Stimulated activated naive CD8-positive, alpha-beta T cell treated with anti-CD3 and anti-CD28 coated beads, Interleukin-15, Interleukin-2, amounts not matched to agents 100 U/mL and 50 U/mL, for 24 hours (primary cell): ENCODE measurements at places on chromosomes 7 and 10.

DNA sequence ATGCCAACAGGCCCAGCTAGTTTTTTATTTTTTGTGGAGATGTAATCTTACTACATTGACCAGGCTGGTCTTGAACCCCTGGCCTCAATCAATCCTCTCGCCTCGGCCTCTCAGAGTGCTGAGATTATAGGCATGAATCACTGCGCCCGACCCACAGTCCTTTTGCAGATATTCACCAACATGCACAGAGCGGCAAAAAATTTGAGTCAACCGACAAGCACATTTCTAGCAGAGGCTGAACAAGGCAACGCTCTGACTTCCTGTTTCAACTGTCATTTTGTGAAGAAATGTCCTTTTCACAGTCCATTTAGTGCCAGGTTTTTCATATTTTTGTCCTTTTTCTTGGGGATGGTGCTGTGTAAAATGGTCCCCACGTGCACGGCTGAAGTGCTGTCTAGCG is 71.1 kb upstream of the KAT6B start:
- no peak for DNase-seq

GRCh38 chr10:24893127-24893526 is 59.3 kb downstream of the PRTFDC1 start:
- DNase-seq: no peak

DNA sequence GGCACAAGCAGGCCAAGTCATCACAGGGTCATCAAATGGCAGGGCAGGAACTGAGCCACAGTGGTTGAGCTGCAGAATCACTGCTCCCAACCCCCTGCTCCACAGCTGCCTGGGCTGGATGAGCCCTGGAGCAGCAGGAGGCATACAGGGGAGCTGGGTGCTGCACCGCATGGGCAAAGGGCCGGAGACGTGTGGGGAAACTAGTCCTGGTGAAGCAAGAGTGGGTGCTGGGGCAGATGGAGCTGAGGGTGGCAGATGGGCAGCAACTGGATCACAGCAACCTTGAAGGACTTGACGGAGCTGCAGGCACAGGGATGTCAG is 16.0 kb upstream of the VOPP1 start:
- DNase-seq: no peak

DNA sequence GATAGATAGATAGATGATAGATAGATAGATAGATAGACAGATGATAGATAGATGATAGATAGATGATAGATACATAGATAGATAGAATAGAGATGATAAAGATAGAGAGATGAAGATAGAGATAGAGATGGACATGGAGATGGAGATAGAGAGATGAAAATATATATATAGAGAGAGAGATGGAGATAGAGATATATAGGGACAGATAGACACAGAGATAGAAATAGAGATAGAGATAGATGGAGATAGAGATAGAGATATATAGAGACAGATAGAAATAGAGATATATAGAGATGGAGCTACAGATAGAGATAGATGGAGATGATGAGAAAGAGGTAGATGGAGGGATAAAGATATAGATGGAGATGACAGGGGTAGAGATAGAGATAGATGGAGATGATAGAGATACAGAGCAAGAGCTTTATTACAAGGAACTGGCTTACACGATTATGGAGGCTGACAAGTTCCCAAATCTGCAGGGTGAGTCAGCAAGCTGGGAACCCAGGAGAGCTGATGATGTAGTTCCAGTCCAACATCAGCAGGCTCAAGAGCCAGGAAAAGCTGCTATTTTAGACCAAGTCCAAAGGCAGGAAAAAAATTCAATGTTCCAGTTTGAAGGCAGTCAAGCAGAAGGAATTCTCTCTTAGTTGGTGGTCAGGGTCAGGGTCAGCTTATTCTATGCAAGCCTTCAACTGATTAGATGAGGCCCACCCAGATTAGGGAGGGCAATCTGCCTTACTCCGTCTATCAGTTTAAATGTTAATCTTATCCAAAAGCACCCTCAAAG is 37.1 kb downstream of the CAV1 start:
- no peak for DNase-seq

GRCh38 chr7:130379921-130380860 is at the start of gene CPA1:
TSS of gene CPA1 (plus strand) at chr7:130380494. CDS start at chr7:130380521, 27 bp downstream.
- DNase-seq: no peak

GRCh38 chr10:85720931-85721590 is 645.5 kb downstream of the GRID1 start:
- DNase-seq: no peak

DNA sequence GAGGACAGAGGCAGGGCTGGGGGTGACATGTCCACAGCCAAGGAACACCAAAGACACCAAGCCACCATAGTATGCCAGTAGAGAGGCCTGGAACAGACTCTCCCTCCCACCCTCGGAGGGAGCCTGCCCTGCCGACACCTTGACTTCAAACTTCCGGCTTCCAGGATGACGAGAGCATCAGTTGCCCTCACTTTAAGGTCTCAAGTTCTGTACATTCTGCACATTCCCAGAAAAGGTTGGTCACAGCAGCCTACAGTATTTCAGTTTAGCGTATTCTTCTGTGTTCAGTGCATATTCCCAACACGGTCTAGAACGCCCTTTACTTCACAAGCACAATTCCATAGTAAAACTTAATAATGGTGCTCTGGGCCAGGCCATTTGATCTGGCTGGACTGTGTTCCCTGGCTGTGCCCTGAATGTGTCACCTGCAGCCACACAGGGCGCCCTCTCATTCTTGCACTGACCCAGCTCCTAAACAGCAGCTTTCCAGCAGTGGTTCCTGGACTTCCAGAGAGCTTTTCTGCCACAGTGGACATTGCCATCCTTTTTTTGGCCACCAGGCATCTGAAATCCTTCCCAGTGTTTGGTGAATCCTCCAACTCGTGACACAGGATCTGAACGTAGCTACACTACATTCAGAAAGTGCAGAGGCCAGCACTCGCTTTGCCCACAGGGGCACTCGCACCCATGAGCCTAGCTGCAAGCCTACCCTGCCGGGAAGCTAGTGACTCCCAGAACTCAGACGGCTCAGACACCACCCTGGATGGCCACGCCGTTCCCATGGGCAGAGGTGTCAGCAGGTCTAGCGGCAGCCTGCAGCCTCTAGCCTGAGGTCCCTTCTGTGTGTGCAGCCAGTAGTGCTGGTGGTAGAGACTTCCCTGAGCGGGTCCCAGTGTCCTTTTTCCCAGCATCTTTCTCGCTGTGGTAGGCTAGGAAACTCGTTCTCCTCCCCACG is 36.4 kb upstream of the INSIG1 start:
- DNase-seq: no peak

GRCh38 chr7:116633131-116633988 is 38.6 kb upstream of the MET start:
- DNase-seq: no peak

- DNase-seq: no peak
These were observed 101.0 kb downstream of the SVIL start for GRCh38 chr10:29533696-29534285.

DNA sequence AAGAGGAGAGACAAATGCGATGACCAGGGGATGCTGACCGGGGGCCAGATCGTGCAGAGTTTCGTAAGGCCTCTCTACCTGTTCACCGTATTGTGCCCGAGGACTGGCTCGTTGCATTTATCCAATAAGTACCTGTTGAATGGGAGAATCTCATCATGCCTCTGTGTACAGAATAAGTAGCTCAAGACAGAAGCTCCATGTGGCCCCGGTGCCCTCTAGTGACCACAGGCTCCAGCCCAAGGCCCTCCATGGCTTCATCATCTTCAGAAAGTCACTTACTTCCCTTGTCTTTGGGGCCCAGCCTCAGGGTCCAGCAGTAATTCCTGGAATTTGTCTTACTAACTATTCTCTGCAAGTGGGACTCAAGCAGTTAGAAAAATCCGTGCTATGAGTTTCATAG is 151.0 kb downstream of the CHN2 start:
- peak; percentile 19 for DNase-seq

DNA sequence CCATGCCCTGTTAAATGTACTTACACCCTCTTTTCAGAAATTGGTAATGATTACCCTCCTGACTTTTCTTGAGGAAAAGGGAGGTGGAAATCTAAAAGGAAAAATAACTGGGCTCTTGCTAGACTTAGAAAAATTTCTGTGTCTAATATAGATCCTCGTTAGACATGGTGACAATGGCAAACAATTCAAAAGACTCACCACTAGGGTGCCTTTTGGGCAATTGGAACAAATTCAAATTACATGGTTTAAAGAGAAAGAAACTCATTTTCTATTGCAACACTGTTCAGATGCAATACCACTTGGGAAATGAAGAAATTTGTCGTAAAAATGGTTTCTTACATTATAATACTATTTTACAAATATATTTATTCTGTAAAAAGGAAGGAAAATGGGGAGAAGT is 950.1 kb downstream of the GRM8 start:
- DNase-seq: no peak

DNA sequence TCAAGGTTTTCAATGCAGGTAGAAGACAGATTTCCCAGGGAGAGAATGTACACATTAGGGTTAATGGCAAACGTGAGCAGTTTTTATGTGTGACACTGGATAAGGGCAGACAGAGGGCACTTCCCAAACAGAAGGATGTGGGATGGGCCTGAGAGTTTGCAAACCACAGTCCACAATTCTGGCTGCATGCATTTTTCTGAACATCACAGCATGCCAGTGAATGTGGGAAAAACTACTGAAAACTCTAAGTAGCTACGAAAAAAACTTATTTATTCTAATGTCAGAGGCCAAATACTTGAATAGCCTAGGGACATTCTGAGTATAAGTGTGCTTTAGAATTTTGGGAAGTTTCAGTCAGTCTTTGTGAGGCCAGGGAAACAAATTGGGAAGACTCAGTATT is 145.9 kb downstream of the NRCAM start:
- DNase-seq: no peak
